ENCODE measurements at places on chromosomes 11 and 22. TPM values are rescaled to one million over a fixed set of nuclear protein-coding genes. Genes with fewer than 3 reads are reported as not detected.
A peak's percentile ranks its signal among the peaks of the same experiment; 100 is the strongest.

GRCh38 chr11:108589136-108589535 lies 4.4 kb downstream of the EXPH5 start:
- DNase-seq = no peak

GGT5 gene
- 0.56 TPM for total RNA-seq

FAR1 gene
- 55.3 TPM for total RNA-seq

GRCh38 chr11:67356864-67357561 lies 3.7 kb upstream of the POLD4 start:
- DNase-seq = peak; percentile 69

LYVE1 gene
- 0.14 TPM for total RNA-seq

DNA sequence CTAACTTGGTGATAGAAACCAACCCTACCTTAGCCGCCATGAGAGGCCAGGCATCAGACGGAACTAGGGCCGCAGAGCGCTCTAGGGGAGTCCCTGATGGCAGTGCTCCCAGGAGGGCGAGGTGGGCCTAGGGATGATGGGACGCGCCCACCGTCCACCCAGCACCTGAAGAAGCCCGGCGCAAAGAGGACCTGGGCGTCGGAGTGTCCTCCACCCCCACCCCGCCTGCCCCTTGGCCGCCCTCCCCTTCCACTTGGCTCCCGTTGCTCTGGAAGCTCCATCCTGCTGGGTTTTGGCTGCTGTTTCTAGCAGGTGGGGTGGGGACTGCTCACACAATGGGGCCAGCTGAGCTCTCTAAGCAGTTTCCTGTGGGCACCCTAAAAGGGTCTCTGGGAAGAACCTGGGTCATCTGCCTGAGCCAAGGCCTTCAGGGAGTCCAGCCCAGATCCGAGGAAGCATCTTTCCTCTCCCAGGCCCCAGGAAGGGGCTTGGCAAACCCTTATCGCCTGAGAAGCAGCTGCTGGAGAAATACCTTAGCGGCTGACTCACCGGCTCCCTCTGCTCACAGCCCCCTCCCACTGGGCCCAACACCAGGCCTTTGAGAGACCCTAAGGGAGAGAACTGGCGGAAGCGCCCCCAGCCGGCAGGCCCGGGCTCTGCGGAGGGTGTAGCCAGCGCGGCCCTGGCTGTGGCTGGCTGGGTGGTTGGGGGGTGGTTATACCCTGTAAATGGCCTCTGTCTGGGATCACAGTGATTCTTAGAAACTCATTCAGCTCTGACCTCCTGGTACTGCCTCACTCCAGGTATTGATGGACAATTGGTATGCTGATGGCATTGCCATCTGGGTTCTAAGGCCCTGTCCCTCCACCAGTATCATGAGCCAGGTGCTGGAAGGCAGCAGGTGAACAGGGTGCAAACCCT lies 19.3 kb downstream of the CREB3L1 start:
- DNase-seq = peak; percentile 37

SCYL1 gene
- 68.8 TPM for total RNA-seq

HOATZ gene
- total RNA-seq = not detected

GRCh38 chr11:74325649-74326645 lies 14.5 kb upstream of the P4HA3 start:
- DNase-seq = no peak

OR52M1 gene
- not detected for total RNA-seq

DNA sequence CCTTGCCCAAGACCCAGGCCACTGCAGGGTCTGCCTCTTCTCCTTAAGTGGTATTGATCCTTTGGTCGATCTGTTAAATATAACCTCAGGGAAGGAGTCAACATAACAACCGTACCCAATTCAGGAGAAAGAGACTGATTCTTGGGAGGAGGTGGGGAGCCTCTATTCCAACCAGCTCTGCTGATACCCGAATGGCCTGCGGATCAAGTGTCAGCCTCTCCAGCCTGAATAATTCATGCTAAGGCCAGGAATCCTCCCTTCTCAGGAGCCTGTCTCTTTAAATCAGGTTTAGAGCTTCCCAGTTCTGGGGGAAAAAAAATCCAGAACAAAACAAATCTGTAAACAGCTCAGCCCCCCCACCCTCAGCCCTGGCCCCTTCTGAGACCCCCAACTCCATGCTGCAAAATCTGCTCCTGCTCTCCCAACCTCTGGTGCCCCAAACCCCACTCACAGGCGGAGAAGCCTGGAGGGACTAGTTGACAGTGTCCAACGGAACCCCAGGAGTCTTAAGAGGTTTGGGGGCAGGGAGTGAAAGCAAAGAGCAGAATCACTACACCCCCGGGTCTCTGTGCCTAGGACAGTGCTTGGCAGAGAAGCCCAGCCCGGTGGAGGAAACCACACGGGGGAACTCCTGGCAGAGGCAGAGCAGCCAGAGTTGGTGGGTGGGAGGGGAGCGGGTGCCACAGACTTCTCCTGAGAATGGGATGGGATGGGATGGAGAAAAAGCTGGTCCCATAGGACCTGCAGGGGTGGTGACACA lies 863 bp upstream of the TPBGL start:
- no peak for DNase-seq

CNIH2 gene
- 46.0 TPM for total RNA-seq

PANX3 gene
- not detected for total RNA-seq

- DNase-seq = no peak
Measured at GRCh38 chr11:119885861-119886567, 157.0 kb upstream of the NECTIN1 start.

DNA sequence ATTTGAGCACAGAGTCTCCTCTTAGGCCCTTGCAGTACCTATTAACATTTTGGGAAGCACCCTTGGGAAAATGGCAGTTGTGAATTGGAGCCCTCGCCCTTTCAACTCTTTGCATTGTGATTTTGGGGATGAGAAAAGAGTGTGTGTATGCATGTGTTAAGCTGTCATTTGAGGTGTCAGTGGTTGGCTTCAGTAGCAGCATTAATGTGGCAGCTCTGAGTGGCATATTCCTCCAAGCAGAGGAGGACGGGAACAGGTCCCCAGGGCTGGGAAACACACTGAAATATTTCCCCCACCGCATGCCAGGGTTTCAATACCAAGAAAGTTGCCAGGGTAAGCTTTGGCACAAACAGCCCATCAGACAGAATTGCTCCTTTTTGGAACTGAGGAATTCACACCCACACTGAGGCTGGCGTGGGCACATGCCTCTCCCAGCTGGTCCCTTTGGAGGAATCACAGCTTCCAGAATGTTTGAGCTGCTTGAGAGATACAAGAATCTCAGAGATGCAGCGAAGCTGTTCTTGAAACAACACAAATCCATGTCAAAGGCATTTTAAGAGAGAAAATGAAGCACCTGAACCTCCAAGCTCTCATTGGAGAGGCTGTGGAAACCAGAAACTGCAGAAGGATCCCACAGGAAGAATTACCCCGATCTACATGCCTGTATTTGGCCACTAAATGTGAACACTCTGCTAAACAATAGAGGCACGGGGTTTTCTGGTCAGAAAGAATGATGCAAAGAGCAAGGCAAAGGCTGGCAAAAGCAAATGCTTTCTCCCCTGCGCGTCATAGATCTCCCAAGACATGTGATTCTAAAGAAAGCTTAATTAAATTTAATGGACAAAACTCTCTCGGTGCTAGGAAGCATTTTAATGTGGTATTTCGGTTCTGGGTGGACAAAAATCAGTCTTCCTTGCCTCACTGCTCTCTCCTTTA lies 67.2 kb upstream of the RCN1 start:
- no peak for DNase-seq

CHST1 gene
- total RNA-seq = 1.1 TPM

DNA sequence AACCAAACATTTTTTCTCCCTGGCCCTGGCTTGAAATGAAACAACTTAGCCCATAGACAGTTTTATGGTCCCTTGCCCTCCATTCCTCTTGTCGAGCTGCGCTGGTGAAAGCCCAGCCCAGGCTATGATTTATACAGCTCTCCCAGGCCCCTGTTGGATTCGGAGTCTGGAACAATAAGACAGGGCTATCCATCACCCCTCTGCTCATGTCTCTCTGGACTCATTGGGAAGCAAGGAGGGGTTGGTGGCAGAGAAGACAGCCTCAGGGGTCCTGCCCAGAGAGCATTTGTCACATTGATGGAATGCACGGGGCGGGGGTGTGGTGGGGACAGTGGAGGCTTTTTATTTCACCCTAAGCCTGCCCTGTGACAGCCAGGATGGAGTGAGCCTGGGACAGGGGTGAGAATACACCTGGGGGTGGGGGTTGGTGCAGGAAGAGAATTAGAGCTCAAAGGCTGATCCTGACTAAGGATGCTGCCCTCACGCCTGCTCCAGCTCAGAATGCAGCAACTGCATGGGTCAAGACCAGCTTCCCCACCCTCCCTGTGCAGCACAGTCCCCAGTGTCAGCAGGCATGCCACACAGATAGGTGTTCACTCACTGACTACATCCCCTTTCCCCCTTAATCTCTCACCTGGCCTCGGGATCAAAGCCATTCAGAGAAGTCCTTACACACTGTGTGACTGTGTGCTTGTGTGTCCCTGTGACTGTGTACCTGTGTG lies 10.0 kb upstream of the PKNOX2 start:
- DNase-seq = no peak

- peak; percentile 63 for DNase-seq
Measured at GRCh38 chr22:20130731-20131596, 640 bp upstream of the ZDHHC8 start.

SLC15A3 gene
- 7.4 TPM for total RNA-seq

- DNase-seq = no peak
Measured at GRCh38 chr11:75433443-75433842, 440 bp upstream of the KLHL35 start.

LINC01488 gene
- not detected for total RNA-seq

DNA sequence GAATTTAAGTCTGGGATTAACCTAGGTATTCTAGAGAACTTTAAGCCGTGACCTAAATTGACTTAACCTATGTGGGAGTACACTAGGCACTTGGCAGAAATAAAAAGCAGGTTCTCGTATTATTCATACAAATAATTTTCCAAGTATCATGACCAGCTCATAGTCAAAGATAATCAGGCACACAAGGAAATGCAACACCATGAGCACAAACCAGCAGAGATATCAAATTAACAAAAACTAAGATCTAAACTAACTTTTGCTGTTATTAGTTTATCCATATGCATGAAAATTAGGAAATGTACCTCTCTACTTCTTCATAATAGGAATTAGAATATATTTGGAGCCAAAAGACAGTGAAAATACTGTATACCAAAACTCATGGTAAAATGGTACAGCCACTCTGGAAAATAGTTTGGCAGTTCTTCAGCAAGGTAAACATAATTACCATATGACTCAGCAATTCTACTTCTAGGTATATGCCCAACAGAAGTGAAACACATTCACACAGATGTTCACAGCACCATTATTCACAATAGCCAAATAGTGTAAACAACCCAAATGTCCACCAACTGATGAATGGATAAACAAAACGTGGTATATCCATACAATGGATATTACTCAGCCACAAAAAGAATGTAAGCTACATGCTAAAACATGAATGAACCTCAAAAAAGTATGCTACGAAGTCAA lies 154.1 kb downstream of the ENTHD1 start:
- DNase-seq = no peak

GRCh38 chr11:14537134-14537599 lies 17.0 kb upstream of the PSMA1 start:
- peak; percentile 26 for DNase-seq

- DNase-seq = no peak
Measured at GRCh38 chr11:13695886-13696285, 27.4 kb downstream of the FAR1 start.

- no peak for DNase-seq
Measured at GRCh38 chr22:50247748-50248147, 2.9 kb upstream of the TUBGCP6 start.

PLAAT5 gene
- 0.77 TPM for total RNA-seq

- DNase-seq = peak; percentile 35
Measured at GRCh38 chr22:22408731-22409696, 99.5 kb downstream of the ZNF280B start.

DNA sequence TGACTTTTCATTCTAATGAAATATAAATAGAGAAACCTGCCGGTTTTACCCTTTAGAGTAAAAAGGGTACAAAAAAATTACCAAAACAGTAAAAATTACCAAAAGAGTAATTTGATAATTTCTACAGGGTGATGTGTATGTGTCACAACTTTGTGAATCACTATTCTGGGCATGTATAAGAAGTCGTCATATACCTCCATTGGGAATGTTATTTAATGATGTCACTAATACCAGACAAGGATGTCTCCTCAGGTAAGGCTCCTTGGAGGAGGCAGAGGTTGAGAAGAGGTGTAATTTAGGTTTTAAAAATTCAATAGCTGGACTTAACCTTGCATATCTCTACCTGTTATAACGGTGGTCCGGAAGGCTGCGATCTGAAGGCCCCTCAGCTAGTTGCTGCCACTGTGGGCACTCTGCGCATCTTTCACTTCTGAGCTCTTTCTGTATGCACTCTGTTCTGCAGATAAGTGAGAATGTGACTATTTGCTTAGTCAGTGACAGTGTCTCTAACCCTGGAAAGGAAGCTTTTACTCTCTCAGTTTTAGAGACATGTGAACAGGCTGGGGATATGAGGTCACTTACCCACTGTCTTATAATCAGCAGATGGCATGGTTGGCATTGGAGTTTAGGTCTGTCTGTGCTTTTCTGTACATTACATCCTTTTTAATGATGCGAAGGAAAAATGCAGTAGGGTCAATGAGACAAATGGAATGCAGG lies 987 bp upstream of the NCR3LG1 start:
- no peak for DNase-seq

TMEM191C gene
- 2.1 TPM for total RNA-seq
